ENCODE measurements at places on chromosomes 4 and X.

- DNase-seq = no peak
Observed at GRCh38 chr4:82782626-82783345, 15.8 kb downstream of the SCD5 start.

GRCh38 chr4:88102026-88102425, 56.4 kb downstream of the ABCG2 start:
- no peak for DNase-seq

GRCh38 chrX:113892401-113892800, 691.5 kb upstream of the HTR2C start:
- DNase-seq = no peak

DNA sequence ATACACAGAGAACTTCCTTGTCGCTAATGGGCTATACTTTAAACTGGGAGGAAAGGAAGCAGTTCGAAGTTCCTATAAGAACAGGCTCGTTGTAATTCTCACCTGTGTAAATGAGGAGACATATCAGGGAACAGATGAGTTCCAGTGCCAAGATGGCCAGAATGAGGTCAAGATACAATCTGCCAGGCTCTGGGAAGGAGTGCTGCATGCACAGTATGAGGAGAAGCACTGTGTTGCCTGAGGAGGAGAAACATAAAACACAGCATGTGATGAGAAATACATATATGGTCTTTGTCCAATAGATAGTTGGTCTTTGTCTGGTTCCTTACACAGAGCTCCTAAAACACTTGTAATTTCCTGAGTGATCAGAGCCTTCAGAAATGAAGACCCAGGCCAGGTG, 24.3 kb downstream of the TMEM192 start:
- no peak for DNase-seq

DNA sequence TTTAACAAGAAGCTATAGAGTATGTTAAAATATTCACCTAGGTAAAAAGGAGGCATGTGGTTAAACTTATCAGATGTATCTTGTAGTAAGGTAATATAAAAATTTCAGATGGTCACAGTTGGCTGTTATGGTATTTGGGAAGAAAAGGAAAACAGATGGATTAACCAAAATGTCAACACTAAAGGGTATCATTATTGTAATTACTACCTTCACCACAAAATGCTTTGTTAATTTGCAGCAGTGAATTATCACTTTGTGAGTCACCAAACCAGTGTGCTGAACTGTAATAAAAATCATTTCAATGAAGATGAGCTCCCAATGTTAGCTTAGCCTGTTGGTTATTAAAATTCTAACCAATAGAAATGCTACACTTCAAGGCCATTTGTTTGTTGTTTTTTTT, 233.9 kb downstream of the RPA4 start:
- no peak for DNase-seq

GRCh38 chr4:173401063-173401462, 2.1 kb upstream of the SCRG1 start:
- no peak for DNase-seq

DNA sequence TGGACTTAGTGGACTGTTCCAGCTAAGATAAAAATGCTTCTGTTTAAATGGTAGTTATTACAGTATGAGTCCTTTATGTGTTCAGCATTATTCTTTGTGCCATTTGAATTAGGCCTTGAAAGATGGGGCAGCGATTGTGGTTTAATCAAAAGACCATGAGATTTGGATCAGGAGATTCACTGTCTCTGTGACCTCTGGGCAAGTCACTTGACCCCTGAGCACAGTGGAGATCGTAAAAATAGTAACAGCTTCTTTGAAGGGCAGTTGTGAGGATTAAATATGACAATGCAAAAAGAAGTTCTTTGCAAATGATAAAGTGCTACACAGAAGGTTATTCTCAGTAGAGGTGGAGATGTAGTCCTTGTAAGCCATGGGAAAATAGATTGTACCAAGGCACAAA, 10.8 kb downstream of the CXCR3 start:
- no peak for DNase-seq

GRCh38 chr4:5913454-5913853, 20.6 kb upstream of the CRMP1 start:
- DNase-seq = no peak

- no peak for DNase-seq
Observed at GRCh38 chr4:13701937-13702446, 74.5 kb upstream of the BOD1L1 start.

- no peak for DNase-seq
Observed at GRCh38 chrX:124023838-124024238, 62.3 kb downstream of the STAG2 start.

DNA sequence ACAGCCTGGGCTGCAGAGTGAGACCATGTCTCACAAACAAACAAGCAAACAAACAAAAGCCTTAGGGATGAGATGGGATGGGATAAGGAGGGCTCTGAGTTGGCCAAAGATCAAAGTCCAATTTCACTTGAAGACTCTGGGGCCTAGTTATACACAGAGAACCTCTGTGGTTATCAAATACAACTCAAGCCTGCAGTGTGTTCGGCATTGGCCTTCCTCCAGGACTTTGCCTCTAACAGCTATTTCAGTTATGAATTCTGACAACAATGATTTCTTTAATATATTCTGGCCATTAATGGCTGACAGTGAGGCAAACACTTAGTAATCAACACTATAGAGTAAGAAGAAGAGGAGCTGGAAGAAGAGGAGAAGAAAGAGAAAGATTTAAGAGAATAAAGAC, 171.1 kb downstream of the PDGFRA start:
- DNase-seq = no peak

DNA sequence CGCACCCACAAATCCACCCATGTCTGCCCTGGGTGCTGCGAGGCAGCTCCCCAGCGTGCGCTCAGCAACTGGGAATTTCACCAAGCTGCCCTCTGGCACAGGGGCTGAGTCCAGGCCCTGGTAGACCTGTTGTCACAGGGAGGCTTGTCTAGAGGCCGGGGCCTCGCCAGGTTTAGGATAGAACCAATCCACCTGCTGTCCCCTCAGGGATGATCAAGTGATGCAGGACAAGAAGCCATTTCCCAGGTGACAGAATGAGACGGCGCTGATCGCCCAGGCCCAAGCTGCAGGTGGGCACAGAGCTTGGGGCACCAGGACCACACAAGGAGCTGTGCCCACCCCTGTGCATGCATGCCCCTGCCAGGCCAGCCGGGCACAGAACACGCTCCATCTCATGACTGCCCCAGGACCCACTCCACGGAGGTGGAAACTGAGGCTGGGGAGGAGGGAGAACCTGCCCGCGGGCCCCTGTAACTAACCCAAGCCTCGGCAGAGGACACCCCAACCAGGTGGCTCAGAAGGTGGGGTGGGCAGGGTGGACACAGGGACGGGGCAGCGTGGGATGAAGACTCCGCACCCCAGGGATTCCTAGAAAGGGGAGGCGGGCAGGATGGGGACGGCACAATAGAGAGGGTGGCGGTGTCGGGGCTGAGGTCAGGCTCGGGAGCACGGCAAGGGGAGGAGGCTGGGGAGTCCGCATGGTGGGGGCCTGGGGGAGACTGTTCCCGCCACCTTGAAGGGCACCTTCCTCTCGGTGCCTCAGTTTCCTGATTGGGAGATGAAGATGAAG, 78.0 kb downstream of the ZFYVE28 start:
- DNase-seq = peak; percentile 7

DNA sequence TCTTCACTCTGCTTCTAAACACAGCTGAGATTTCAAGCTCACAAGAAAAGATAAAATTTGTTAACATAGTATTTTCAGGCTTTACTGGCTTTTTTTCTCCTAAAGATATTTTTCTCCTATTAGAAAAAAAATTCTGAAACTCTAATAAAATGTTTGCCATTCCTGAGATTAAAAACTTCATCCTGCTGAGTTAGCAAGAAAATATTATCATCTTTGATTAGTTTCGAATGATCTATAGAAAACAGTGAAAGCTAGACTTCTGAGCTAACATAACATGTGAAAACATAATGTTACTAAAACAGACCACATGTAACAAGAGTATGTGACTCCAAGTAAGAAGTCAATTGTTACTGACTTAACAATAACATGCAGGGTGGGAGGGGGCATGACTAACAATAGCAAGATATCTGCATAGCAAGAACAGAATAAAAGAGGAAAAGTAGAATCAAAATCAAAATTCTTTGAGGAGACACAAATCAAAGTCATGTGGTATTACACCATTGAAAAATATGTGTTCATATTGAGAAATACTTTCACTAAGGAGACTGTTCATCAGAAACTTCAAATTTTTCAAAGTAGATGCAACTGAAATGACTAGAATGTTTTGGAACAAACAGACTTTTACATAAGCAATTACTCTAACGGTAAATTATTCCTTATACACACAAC, 14.5 kb downstream of the TBCK start:
- DNase-seq = no peak

DNA sequence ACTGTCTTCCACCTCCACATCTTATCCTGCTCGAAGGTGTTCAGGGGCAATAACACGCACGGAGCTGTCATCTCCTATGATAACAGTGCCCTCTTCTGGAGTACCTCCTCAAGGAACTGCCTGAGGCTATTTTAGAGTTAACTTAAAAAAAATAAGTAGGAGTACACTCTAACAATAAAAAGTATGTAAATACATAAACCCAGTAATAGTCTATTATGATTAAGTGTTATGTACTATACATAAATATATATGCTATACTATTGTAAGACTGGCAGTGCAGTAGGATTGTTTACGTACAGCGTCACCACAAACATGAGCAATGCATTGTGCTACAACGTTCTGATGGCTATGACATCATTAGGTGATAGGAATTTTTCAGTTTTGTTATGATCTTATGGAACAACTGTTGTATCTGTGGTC, 34.5 kb upstream of the TLR2 start:
- no peak for DNase-seq

DNA sequence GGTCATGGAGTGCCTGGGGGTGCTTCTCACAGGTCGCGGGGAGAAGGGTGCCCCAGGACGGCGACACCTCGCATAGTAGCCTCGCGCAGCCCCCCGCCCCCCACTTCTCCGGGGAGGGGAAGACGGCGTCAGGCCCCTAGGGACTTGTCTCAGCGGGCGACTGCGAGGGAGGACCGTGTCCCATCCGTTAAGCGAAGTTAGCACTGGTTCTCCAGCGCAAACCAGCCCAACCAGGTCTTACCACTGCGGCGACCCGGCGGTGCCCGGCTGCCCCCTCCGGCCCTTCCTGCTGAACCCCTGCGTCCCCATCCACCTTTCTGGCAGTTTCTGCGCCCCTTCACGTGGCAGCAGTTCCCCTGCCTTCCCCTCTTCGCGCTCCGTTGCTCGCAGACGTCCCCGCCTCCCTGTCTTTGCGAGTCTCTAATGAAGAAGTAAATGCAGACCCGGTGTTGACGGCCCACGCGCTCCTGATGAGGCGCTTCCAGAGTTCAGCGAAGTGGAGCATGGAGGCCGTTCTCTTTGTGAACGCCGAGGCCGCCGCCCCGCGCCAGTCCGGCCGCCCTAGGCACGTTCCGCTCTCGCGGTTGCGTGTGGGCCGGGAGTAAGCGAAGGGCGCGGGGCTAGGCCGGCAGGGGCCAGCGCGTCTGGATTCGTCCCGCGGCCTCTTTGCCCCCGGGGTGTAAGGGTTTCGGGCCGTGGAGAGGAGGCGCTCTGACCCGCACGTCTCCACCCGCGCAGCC, 3.0 kb downstream of the SLIT2 start:
- no peak for DNase-seq

- DNase-seq = no peak
Observed at GRCh38 chrX:9610771-9611392, 146.0 kb downstream of the TBL1X start.

DNA sequence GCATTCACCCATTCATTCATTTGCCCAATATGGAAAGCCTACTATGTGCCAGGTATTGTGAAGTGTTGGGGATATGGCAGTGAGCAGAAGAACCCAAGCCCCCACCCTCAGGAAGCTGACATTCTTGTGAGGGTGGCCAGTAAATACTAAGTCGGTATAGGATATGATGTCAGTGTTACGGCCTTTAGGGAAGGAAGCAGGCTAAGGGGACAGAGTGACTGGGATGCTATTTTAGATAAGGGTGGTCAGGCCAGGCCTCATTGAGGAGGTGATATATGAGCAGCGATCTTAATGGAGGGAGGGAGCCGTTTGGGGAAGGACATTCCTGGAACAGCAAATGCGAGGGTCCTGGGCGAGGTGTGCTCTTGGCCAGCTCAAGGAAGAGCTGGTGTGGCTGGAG, 2.0 kb downstream of the ATP6AP1 start:
- no peak for DNase-seq

DNA sequence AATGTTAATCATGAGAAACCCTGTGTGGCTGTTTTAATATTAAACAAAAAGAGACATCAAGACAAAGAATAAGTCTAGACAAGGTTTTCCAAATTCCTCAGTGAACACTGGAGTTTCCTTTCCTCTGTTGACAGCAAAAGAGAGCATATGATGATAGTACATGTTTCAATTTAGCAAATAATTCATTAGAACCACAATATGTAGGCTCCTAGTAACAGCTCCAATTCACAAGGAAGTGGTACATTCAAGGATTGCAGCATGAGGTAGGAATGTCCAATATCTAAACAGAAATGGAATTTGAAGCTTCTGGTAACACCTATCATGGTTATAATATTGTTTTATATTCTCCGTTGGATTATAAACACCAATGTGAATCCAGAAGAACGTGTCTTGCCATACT, 203.8 kb upstream of the TECRL start:
- DNase-seq = no peak

DNA sequence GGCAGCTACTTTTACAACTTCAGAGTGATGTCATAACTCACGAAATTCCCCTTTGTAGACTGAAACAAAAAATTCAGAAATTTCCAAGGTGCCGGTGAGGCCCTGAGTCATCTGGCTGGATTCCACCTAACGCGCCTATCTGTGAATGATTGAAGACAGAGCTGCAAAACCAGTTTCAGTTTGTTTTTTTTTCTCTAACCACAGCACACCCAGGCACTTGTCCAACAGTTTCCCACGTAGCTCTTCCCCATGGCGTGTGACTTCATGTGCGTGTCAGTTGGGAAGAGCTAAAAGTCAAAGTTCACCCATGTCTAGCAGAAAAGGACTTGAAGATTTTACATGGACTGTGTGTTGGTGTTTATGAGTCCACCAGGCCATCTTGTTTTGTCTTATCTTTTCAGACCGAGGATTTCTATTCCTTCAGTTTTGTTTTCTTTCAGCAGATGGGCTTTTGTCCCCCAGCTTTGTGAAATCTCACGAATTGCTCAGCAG, 16.4 kb downstream of the TCEANC start:
- peak; percentile 17 for DNase-seq

- DNase-seq = no peak
Observed at GRCh38 chr4:126595643-126596042, 1037.1 kb upstream of the INTU start.

DNA sequence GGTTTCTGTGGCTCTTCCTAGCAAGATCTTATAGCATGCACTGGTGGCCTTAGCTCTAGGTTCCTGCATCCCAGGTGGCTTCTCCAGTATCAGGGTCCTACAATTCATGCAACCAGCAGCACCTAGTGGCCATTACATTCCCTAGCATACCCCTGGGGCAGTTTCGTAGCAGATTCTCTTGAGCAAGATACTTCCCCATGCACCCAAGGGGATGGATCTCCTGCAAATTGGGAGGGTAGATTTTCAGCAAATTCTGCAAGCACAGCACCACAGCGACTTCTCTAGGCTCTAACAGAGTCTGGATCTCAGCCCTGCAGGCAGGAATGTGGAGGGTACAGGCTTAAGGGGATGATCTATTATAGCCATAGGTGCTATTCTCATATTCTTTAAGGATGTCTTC, 13.1 kb upstream of the SLC9B1 start:
- no peak for DNase-seq
